ENCODE measurements at places on chromosomes 1 and 21. TPM values are rescaled to one million over a fixed set of nuclear protein-coding genes. Genes with fewer than 3 reads are reported as not detected.

Gene ASPM
- polyA plus RNA-seq: 4.2 TPM

Gene FAM229A
- 2.9 TPM for polyA plus RNA-seq

Gene CAMK1G
- not detected for polyA plus RNA-seq

Gene CCDC30
- polyA plus RNA-seq: 0.88 TPM

Gene E2F2
- polyA plus RNA-seq: 7.4 TPM

Gene FLG2
- 0.10 TPM for polyA plus RNA-seq

Gene AVPR1B
- not detected for polyA plus RNA-seq
